ENCODE measurements at places on chromosomes 16 and 17. TPM values are rescaled to one million over a fixed set of nuclear protein-coding genes. Genes with fewer than 3 reads are reported as not detected.

DNA sequence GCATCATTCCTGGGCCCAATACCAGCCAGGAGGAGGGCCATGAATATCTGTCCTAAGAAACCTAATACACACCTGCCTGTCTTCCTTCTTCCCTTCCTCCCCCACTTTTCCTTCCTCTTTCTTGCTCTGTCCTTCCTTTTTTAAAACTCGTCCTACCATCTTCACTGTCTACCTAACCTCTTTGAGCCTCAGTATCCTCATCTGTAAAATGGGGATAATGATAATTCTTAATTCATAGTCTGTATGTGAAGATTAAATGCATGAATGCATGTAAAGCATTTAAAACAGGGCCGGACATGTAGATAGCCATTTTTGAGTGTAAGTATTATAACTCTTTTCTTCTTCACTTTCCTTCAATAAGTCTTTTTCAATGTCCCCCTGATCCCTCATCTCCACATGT, 560 bp downstream of the CRYBA1 start:
- no peaks in the 10 kb centered on the region for H3K27me3 ChIP-seq
- no peak overlapping the region for H3K4me3 ChIP-seq
- H3K27ac ChIP-seq, result no peak overlapping the region

DNA sequence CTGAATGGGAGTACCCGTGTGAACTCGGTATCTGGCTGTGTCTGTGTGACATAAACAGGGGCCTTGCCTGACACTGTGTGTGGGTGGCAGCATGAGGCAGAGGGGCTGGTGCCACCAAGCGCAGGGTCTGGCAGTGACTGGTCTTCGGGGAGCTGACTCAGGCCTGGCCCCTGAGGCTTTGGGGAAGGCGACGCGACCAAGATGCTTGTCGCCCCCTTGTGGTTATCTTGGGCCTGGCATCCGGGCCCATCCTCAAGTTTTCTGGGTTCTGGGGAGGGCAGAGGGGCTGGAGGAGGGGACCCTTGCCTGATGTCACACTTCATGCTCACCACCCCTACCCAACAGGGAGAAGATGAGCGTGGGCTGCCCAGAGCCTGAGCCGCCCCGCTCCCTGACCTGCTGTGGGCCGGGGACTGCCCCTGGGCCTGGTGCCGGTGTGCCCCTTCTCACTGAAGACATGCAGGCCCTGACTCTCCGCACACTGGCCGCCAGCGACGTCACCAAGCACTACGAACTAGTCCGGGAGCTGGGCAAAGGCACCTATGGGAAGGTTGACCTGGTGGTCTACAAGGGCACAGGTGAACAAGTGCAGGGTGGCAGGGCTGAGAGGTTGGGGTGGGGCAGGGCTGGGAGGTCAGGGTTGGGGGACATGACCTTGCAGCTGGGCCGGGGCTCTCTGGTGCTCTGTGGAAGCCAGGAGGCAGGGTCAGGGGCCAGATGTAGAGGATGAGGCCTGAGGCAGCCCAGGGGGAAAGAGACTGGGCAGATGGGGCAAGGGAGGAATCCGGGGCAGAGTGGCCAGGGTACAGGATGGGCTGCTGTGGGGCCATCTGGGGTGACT, 24.9 kb downstream of the SBK1 start:
- no peak overlapping the region for H3K27ac ChIP-seq
- peaks cover 4% of the 10 kb centered on the region for H3K27me3 ChIP-seq

GRCh38 chr17:51132964-51133319, 12.3 kb upstream of the SPAG9 start:
- H3K27me3 ChIP-seq, result no peaks in the 10 kb centered on the region
- H3K4me3 ChIP-seq, result no peak overlapping the region
- peaks cover 8% of the 10 kb centered on the region for H3K4me1 ChIP-seq
- H3K27ac ChIP-seq, result peak overlapping the region; percentile 78
- DNase-seq, result no peak

The C16orf54 gene
- total RNA-seq, result 1.2 TPM

The FOXN1 gene
- not detected for total RNA-seq

The MYL4 gene
- total RNA-seq, result 37.4 TPM
